ENCODE measurements at places on chromosomes 4 and X.

DNA sequence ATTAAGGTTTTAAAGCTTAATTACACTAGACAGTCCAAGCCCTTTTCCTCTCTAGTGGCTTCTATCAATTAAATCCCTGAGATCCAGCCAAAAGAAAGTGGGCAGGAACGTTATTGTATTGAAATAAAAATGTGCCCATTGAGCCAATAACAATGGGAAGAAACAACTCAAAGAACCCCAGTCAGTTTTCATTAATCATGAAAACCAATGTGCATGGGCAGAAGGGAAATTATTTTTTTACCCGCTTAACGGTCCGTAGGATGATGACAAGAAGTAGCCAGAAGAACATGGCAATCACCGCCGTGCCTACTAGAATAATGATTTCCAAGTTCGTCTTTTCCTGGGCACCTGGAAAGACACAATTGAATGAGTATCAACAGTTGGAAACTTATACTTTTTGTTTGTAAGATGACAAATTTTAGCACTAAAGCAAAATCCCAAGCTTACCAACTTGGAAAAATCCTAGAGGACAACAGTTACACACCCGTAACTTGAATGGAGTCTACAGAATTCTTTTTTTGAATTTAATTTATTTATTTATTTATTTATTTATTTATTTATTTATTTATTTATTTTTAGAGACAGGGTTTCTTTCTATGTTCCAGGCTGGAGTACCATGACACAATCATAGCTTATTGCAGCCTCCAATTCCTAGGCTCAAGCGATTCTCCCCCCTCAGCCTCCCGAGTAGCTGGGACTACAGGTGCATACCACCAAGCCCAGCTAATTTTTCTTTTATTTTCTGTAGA, 26.8 kb downstream of the KDR start:
- H3K4me1 ChIP-seq, result no peaks in the 10 kb centered on the region
- no peaks in the 10 kb centered on the region for H3K27me3 ChIP-seq
- no peak overlapping the region for H3K27ac ChIP-seq
- DNase-seq, result no peak

- no peaks in the 10 kb centered on the region for H3K4me1 ChIP-seq
- no peak overlapping the region for H3K27ac ChIP-seq
- H3K36me3 ChIP-seq, result no peaks in the 10 kb centered on the region
- DNase-seq, result no peak
- H3K4me3 ChIP-seq, result no peak overlapping the region
Observed at GRCh38 chrX:133633162-133633561, 217.9 kb upstream of the GPC4 start.

GRCh38 chr4:5952286-5952974, 59.5 kb upstream of the CRMP1 start:
- H3K36me3 ChIP-seq, result no peaks in the 10 kb centered on the region
- H3K27ac ChIP-seq, result no peak overlapping the region
- DNase-seq, result no peak
- H3K4me1 ChIP-seq, result peaks cover 10% of the 10 kb centered on the region

- peak; percentile 22 for DNase-seq
- H3K27ac ChIP-seq, result peak overlapping the region; percentile 90
- peak overlapping the region; percentile 81 for H3K4me3 ChIP-seq
- H3K4me1 ChIP-seq, result peaks cover 36% of the 10 kb centered on the region
- H3K36me3 ChIP-seq, result peaks cover 53% of the 10 kb centered on the region
Observed at GRCh38 chr4:38803833-38804653, 548 bp downstream of the TLR1 start.

- H3K27ac ChIP-seq, result no peak overlapping the region
- H3K4me3 ChIP-seq, result no peak overlapping the region
- no peaks in the 10 kb centered on the region for H3K4me1 ChIP-seq
- no peaks in the 10 kb centered on the region for H3K27me3 ChIP-seq
Observed at GRCh38 chrX:140355429-140355828, 149.4 kb downstream of the SOX3 start.

DNA sequence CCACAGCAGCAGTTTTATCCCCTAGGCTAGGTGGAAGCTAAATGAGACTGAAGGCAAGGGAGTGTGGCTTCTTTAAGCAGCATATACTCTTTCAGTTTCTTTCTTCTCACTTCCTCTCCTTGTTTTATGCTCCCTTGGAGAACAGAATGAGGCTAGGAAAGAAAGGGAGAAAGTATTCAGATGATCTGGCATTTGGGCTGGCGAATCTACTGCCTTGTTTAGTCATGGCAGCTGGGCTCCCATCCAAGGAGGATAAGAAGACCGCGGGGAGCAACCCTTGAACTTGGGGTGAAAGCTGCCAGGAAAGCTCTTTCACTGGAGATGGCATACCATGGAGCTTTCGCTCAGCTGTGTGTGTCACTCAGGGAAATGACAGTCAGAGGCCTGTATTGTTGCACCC, 72.1 kb downstream of the ARHGEF38 start:
- no peaks in the 10 kb centered on the region for H3K36me3 ChIP-seq
- peaks cover 3% of the 10 kb centered on the region for H3K27me3 ChIP-seq
- H3K4me1 ChIP-seq, result no peaks in the 10 kb centered on the region
- H3K4me3 ChIP-seq, result no peak overlapping the region
- no peak for DNase-seq

GRCh38 chrX:42809569-42809968, 31.6 kb upstream of the PPP1R2C start:
- H3K4me1 ChIP-seq, result no peaks in the 10 kb centered on the region
- H3K27me3 ChIP-seq, result no peaks in the 10 kb centered on the region
- DNase-seq, result no peak

GRCh38 chr4:36183232-36183631, 61.1 kb downstream of the ARAP2 start:
- H3K27me3 ChIP-seq, result no peaks in the 10 kb centered on the region
- no peak for DNase-seq
- H3K4me1 ChIP-seq, result peaks cover 2% of the 10 kb centered on the region

GRCh38 chr4:142316913-142317312, 529.2 kb downstream of the INPP4B start:
- peaks cover 75% of the 10 kb centered on the region for H3K4me1 ChIP-seq
- no peak overlapping the region for H3K27ac ChIP-seq
- H3K27me3 ChIP-seq, result no peaks in the 10 kb centered on the region

DNA sequence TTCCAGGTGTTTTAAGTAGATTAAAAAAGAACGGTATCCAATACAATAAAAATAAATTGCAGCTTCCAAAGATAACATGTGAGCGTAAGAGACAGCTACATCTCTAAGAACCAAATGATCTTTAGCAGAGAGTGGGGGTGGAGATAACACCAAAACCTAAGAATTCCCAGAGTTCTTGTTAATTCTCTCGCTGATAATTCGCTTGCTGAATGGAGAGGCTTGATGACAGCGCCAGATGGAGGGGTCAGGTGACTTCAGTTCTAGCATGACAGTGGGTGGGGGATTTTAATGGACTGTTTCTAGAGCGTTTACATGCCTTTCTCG, 2.3 kb downstream of the CLCN4 start:
- H3K4me3 ChIP-seq, result no peak overlapping the region
- H3K4me1 ChIP-seq, result peaks cover 3% of the 10 kb centered on the region
- H3K27me3 ChIP-seq, result peaks cover 42% of the 10 kb centered on the region
- no peak overlapping the region for H3K27ac ChIP-seq
- no peaks in the 10 kb centered on the region for H3K36me3 ChIP-seq
